NCI-H446 treated with DMSO at 0.1 percent for 48 hours (cell line): ENCODE measurements at places on chromosomes 2 and 18.

DNA sequence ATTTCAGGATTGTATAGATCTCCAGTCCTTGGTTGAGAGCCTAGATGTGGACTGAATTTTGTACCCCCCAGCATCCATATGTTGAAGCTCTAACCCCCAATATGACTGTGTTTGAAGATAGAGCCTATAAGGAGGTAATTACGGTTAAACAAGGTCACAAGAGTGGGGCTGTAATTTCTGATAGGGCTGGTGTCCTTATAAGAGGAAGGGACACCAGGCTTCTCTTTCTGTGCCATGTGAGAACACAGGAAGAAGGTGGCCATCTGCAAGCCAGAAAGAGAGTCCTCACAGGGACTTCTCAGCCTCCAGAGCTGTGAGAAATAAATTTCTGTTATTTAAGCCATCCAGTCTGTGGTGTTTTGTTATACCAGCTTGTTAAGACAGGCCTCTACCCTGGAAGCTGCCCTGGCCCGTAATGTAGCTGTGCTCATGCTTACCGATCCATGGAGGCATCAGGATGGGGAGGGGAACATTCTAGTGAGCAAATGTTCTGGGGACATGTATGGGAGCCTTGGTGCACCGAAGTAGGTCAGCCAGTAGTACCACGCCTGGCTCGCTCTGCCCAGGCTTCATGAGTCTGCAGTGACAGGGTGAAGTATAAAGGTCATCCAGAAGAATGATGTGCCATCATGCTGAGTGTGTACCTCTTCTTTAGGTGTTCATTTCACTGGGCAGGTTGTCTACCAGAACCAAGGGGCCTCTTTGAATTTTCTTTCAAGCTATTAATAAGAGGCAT, 16.1 kb downstream of the RASGRP3 start:
- no peak for DNase-seq

- no peak for DNase-seq
Observed at GRCh38 chr2:21223618-21224017, 99.8 kb downstream of the TDRD15 start.

- no peak for DNase-seq
Observed at GRCh38 chr2:18232731-18233438, 327.6 kb downstream of the RDH14 start.

GRCh38 chr2:181420259-181421130, 36.7 kb upstream of the ITGA4 start:
- no peak for DNase-seq

DNA sequence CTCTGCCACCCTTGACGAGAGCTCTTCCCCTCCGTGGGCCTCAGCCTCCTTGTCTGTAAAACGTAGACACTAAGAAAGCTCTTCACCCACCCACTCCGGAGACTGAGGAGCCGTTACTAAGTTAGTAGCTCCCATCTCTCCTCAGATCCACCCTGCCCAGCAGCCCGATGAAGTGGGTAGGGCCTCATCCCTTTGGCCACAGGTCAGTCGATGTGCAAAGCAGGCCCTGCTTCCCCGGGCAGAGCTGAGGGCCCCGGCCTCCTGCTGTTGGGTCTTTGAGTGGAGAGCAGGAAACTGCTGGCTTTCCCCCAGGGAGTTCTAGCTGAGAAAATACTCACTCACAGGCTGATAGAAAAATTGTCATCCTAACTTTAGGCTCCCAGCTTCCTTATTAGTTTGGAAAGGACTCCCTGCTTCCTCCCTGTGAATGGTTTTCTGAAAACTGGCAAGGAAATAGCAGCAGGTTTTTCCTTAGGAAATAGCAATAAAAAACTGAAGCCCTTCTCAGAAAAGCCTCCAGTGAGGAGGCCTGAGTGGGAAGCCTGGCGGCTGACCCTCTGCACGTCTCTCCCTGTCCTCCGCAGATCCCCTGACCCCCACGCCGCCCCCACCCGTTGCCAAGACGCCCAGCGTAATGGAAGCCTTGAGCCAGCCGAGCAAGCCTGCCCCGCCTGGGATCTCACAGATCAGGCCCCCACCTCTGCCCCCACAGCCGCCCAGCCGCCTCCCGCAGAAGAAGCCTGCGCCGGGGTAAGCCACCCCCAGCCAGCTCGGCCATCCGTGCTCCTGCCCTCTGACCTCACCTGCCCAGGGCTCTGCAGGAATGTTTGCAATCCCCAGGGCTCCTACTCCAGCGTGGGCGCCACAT, 30.2 kb downstream of the ITGB1BP1 start:
- no peak for DNase-seq

GRCh38 chr2:48747319-48747718, 8.2 kb downstream of the LHCGR start:
- DNase-seq: no peak

- no peak for DNase-seq
Observed at GRCh38 chr2:199136681-199137080, 321.1 kb downstream of the SATB2 start.

- DNase-seq: no peak
Observed at GRCh38 chr2:16202266-16203020, 262.1 kb downstream of the MYCN start.

DNA sequence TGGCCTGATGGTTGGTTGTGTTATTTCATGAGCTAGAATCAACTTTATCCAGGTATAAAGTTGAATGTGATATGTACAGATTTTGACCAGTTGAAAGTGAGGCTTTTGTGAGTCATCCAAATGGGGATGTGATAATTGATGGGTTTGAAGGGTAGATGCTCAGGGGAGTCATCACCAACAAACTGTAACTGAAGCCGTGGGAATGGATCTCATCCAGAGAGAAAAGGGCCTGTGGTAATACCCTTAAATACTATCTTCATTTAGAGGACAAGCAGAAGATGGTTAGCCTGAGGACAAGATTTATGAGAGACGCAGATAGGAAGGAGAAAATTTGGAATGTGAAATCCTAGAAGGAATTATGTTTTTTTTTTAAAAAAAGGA, 90.5 kb upstream of the MYO3B start:
- DNase-seq: peak; percentile 77

DNA sequence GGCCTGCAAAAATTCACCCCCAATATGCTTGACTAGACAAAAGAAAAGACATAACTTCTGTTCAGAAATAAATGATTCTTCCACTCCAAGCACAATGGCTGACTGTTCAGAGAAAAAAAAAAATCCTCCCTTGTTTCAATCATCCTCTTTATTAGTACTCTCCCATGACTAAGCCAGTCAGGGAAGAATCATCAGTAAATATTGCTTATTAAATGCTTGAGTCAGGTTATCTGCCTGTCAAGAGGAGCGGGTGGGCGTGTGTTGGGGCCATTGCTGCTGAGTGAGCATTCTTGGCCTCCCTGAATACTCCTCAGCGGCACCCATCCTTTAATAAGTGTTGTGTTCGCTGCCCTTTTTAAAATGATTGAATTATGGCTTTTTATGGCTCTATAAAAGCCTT, 1334.8 kb upstream of the CELF4 start:
- DNase-seq: no peak

GRCh38 chr2:29405266-29405665, 290.1 kb downstream of the CLIP4 start:
- no peak for DNase-seq

GRCh38 chr18:3648200-3648599, 198.2 kb downstream of the TGIF1 start:
- no peak for DNase-seq

DNA sequence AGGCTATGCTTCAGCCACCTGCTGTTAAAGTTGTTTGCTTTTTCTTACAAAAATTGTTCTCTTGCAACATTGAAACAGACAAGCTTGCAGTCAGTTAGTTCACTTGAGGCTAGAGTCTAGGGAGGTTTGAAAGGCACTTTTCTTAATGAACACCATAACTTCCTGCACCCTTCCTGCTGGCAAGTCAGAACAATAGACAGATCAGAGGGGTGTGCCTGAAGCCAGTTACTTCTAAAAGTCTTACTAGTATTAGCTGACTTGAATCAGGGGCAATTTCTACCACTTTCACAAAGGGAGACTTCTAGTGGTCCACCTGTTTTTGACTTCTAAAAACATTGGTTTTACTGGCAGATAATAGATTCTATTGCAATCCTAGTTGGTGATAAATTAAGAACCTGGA, 367.4 kb upstream of the CDH20 start:
- DNase-seq: no peak

GRCh38 chr2:239265681-239266433, 135.0 kb downstream of the HDAC4 start:
- DNase-seq: no peak

DNA sequence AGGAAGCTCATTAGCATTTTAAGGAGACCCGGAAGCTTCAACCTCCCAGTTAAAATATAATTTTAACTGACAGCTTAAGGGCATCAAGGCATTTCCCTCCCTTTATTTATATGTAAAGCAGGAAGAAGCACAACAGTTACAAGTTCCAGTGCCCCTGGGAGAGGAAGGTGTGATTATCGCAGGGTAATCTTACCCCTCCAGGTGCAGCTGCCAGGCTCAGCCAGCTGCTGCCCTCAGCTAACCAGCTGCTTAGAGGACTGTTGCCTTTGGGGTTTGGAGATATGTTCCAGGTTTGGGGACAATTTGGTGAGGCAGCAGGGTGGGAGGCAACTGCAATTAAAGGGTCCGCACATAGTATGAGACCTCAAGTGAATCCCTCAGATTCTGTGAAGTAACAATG, 55.3 kb upstream of the SETBP1 start:
- DNase-seq: no peak

- DNase-seq: no peak
Observed at GRCh38 chr18:68725346-68725745, 10.4 kb upstream of the TMX3 start.
